ENCODE measurements at places on chromosomes 16 and 17. TPM values are rescaled to one million over a fixed set of nuclear protein-coding genes. Genes with fewer than 3 reads are reported as not detected.

Gene CSH1
- polyA plus RNA-seq = not detected

Gene TOP2A
- 168 TPM for polyA plus RNA-seq

Gene MT4
- polyA plus RNA-seq = not detected

Gene UNKL
- 20.5 TPM for polyA plus RNA-seq

Gene ITGB4
- 1.6 TPM for polyA plus RNA-seq

Gene HLF
- not detected for polyA plus RNA-seq

Gene ACE
- polyA plus RNA-seq = 1.8 TPM

Gene SLC2A4
- polyA plus RNA-seq = 23.4 TPM

Gene SLFN14
- polyA plus RNA-seq = 0.12 TPM

Gene CD300LB
- polyA plus RNA-seq = not detected

Gene RECQL5
- polyA plus RNA-seq = 47.4 TPM

Gene SCNN1B
- not detected for polyA plus RNA-seq

Gene GP2
- polyA plus RNA-seq = not detected

Gene KRTAP4-6
- not detected for polyA plus RNA-seq

Gene CCL4L2
- not detected for polyA plus RNA-seq

Gene NPIPB9
- 1.8 TPM for polyA plus RNA-seq

Gene ZNF174
- 31.4 TPM for polyA plus RNA-seq

Gene TOX3
- polyA plus RNA-seq = 0.22 TPM

Gene CX3CL1
- 0.41 TPM for polyA plus RNA-seq

Gene CCNF
- polyA plus RNA-seq = 9.2 TPM

Gene HAP1
- polyA plus RNA-seq = 0.80 TPM

Gene TLK2
- 36.8 TPM for polyA plus RNA-seq

Gene KRTAP9-8
- not detected for polyA plus RNA-seq

Gene TMEM106A
- 6.1 TPM for polyA plus RNA-seq

Gene RNF135
- polyA plus RNA-seq = 1.4 TPM

Gene C16orf54
- not detected for polyA plus RNA-seq

Gene AURKB
- polyA plus RNA-seq = 133 TPM

Gene NT5C
- polyA plus RNA-seq = 174 TPM

Gene GAST
- polyA plus RNA-seq = not detected

Gene SEPTIN12
- 2.2 TPM for polyA plus RNA-seq
